ENCODE measurements at places on chromosomes 13 and 19.

GRCh38 chr13:23488442-23488841 is 54.9 kb upstream of the SACS start:
- no peak for DNase-seq

- no peak for DNase-seq
Measured at GRCh38 chr19:40281381-40282208, 3.5 kb downstream of the AKT2 start.

GRCh38 chr13:45792827-45793303 is 58.7 kb downstream of the SIAH3 start:
- no peak for DNase-seq

GRCh38 chr13:59490651-59491050 is 673.1 kb downstream of the DIAPH3 start:
- no peak for DNase-seq
